ENCODE measurements at places on chromosomes 3 and 15. TPM values are rescaled to one million over a fixed set of nuclear protein-coding genes. Genes with fewer than 3 reads are reported as not detected.

DNA sequence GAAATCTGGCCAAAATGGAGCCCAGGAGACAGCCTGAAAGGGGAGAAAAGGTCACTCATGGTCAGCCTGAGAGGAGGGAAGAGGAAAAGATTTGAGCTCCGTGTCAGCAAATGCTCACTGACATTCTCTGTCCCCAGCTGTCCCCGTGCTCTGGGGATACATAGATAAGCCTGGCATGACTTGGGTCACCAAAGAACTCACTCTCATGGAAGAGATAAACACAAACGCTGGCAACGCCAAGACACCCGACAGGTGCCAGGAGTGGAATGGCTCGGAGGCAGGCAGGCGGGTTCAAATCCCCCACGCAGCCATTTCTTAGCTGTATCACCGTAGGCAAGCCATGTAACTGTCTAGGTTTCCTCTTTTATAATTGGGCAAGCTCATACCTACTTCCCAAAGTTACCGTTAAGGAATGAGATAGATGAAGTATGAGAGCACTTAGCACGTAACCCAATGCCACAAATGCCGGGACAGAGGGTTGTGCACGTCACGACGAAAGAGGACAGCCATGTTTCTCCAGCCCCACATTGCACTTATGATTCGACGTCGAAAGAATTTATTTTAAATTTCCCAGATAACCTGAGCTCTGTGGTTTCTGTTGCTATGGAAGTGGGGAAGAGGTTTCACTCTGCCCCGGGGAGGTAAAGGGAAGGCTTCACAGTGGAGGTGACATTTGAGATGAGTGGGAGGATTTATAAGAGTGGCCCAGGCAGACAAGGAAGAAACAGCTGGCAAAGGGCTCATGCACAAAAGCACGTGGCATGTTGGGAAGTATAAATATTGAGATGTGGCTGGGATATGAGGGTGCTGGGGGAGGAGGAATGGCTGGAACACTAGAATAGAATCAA, 41.4 kb upstream of the TSEN2 start:
- no peak overlapping the region for H3K4me3 ChIP-seq
- H3K36me3 ChIP-seq = no peaks in the 10 kb centered on the region

- H3K36me3 ChIP-seq = no peaks in the 10 kb centered on the region
- H3K27ac ChIP-seq = no peak overlapping the region
- H3K4me3 ChIP-seq = no peak overlapping the region
Observed at GRCh38 chr3:74456166-74456565, 158.3 kb downstream of the CNTN3 start.

DNA sequence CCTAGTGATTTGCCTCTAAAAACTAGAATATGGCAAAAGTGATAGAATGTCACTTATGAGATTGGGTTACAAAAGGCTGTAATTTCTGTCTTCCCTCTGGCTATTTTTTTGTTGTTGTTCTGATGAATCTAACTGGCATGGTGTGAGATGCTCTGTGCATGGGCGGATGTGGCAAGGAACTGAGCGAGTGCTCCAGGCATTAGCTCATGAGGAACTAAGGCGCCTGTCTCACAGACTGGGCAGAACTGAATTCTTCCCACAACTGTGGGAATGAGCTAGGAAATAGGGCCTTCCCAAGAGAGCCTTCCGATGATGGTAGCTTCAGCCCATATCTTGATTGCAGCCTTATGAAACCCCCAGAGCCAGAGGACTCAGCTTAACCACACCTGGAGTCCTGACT, 222.5 kb downstream of the NR2F2 start:
- DNase-seq = no peak
- no peaks in the 10 kb centered on the region for H3K36me3 ChIP-seq
- H3K4me1 ChIP-seq = no peaks in the 10 kb centered on the region
- H3K27me3 ChIP-seq = no peaks in the 10 kb centered on the region

- H3K27ac ChIP-seq = no peak overlapping the region
- H3K27me3 ChIP-seq = no peaks in the 10 kb centered on the region
- no peak for DNase-seq
- H3K4me1 ChIP-seq = no peaks in the 10 kb centered on the region
- no peaks in the 10 kb centered on the region for H3K36me3 ChIP-seq
Observed at GRCh38 chr3:41893977-41894376, 67.9 kb downstream of the ULK4 start.

- H3K27ac ChIP-seq = peak overlapping the region; percentile 69
- H3K4me1 ChIP-seq = peaks cover 43% of the 10 kb centered on the region
- no peak for DNase-seq
- no peak overlapping the region for H3K4me3 ChIP-seq
Observed at GRCh38 chr3:123687286-123687685, 102.4 kb upstream of the HACD2 start.

GRCh38 chr15:85702321-85703101, 92.2 kb downstream of the KLHL25 start:
- H3K27me3 ChIP-seq = no peaks in the 10 kb centered on the region
- DNase-seq = no peak
- H3K36me3 ChIP-seq = no peaks in the 10 kb centered on the region
- H3K4me1 ChIP-seq = peaks cover 20% of the 10 kb centered on the region

GRCh38 chr3:125608419-125608818, 13.1 kb upstream of the OSBPL11 start:
- no peak for DNase-seq
- H3K36me3 ChIP-seq = no peaks in the 10 kb centered on the region

GRCh38 chr15:100210338-100210737, 131.4 kb downstream of the ADAMTS17 start:
- H3K4me1 ChIP-seq = peaks cover 21% of the 10 kb centered on the region
- H3K27ac ChIP-seq = no peak overlapping the region
- no peaks in the 10 kb centered on the region for H3K27me3 ChIP-seq
- H3K36me3 ChIP-seq = no peaks in the 10 kb centered on the region
- no peak overlapping the region for H3K4me3 ChIP-seq

- H3K27me3 ChIP-seq = no peaks in the 10 kb centered on the region
- H3K4me1 ChIP-seq = no peaks in the 10 kb centered on the region
- H3K4me3 ChIP-seq = no peak overlapping the region
- H3K27ac ChIP-seq = no peak overlapping the region
Observed at GRCh38 chr3:195705081-195705991, 15.4 kb upstream of the MUC20 start.

GRCh38 chr15:67769497-67770357, 55.6 kb upstream of the SKOR1 start:
- H3K36me3 ChIP-seq = no peaks in the 10 kb centered on the region
- no peak overlapping the region for H3K27ac ChIP-seq
- no peak overlapping the region for H3K4me3 ChIP-seq
- H3K4me1 ChIP-seq = no peaks in the 10 kb centered on the region

- no peak within 1 kb of the TSS for H3K27ac ChIP-seq
- no peaks in the 10 kb centered on the region for H3K27me3 ChIP-seq
Observed at GRCh38 chr3:107377151-107377550, at the start of gene CCDC54. CCDC54 (plus strand) TSS chr3:107377439; CDS start chr3:107377588, 149 bp downstream.

DNA sequence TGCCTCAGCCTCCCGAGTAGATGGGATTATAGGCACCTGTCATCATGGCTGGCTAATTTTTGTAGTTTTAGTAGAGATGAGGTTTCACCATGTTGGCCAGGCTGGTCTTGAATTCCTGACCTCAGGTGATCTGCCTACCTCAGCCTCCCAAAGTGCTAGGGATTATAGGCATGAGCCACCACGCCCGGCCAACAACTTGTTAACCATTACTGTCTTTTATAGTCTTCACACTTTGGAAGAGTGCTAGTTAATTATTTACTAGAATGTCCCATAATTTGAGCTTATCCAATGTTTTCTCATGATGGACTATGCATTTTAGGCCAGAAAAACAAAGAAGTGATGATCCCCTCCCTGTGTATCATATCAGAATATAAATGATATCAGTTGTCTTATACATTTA, 288.6 kb upstream of the CBLB start:
- DNase-seq = peak; percentile 41
- no peaks in the 10 kb centered on the region for H3K36me3 ChIP-seq
- H3K4me3 ChIP-seq = no peak overlapping the region
- H3K27ac ChIP-seq = no peak overlapping the region
- H3K4me1 ChIP-seq = peaks cover 13% of the 10 kb centered on the region

DNA sequence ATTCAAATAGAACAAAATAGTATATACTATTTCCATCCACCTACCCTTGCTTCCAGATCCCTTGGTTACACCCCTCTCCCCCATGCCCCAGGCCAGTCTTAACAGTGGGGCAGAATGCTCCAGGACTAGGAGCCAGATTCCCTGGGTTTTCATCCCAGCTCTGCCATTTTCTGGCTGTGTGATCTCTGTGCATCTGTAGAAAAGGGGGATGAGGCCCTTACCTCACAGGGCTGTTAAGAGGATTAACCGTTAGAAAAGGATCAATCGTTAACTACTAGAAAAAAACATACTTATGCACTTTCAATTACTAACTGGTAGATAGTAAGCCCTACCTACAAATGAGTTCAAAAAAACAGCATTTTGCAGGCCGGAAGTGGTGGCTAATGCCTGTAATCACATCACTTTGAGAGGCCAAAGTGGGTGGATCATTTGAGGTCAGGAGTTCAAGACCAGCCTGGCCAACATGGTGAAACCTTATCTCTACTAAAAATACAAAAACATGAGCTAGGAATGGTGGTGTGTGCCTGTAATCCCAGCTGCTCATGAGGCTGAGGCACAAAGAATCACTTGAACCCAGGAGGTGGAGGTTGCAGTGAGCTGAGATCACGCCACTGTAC, 11.7 kb downstream of the EBLN2 start:
- H3K27ac ChIP-seq = no peak overlapping the region
- H3K4me3 ChIP-seq = no peak overlapping the region
- no peak for DNase-seq
- no peaks in the 10 kb centered on the region for H3K27me3 ChIP-seq

- no peak for DNase-seq
- H3K36me3 ChIP-seq = peaks cover 51% of the 10 kb centered on the region
- H3K4me1 ChIP-seq = no peaks in the 10 kb centered on the region
- H3K27me3 ChIP-seq = no peaks in the 10 kb centered on the region
- H3K4me3 ChIP-seq = no peak overlapping the region
Observed at GRCh38 chr3:130963878-130964277, 62.7 kb downstream of the ASTE1 start.

DNA sequence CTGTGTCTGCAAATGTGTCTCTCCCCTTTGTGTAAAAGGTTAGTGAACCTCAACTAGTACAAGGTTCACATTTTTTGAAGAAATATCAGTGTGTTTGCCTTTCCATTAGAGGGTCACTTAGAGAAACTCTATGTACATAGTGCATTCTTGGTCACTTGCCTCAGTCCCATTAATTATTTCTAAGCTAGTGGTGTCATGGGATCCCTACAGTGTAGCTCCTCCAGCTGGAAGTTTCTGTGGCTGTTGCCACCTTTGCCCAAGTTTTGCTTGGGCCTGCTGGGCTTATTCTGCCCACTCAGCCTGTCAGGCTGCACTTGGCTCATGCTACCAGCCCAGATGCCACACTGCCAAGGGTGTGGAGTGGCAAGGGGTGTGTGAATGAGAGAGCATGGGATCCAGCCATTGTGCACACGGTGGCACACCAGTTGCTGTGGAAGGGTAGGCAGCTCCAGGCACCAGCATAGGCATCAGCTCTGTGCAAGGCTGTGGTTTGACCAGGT, 161.7 kb downstream of the ARPP21 start:
- no peaks in the 10 kb centered on the region for H3K27me3 ChIP-seq
- no peak for DNase-seq
- H3K27ac ChIP-seq = no peak overlapping the region
- H3K4me3 ChIP-seq = no peak overlapping the region
- no peaks in the 10 kb centered on the region for H3K36me3 ChIP-seq
- no peaks in the 10 kb centered on the region for H3K4me1 ChIP-seq

- DNase-seq = no peak
- no peak overlapping the region for H3K4me3 ChIP-seq
- no peaks in the 10 kb centered on the region for H3K27me3 ChIP-seq
- H3K36me3 ChIP-seq = no peaks in the 10 kb centered on the region
- H3K4me1 ChIP-seq = peaks cover 34% of the 10 kb centered on the region
Observed at GRCh38 chr15:75641603-75642002, 1.6 kb upstream of the IMP3 start.

Gene RPUSD2
- 6.7 TPM for total RNA-seq

Gene MYO5C
- total RNA-seq = 56.1 TPM

Gene CSK
- 61.1 TPM for total RNA-seq

Gene SNTN
- not detected for total RNA-seq

Gene DNAH12
- total RNA-seq = not detected
